ENCODE measurements at places on chromosomes 16 and 17.

DNA sequence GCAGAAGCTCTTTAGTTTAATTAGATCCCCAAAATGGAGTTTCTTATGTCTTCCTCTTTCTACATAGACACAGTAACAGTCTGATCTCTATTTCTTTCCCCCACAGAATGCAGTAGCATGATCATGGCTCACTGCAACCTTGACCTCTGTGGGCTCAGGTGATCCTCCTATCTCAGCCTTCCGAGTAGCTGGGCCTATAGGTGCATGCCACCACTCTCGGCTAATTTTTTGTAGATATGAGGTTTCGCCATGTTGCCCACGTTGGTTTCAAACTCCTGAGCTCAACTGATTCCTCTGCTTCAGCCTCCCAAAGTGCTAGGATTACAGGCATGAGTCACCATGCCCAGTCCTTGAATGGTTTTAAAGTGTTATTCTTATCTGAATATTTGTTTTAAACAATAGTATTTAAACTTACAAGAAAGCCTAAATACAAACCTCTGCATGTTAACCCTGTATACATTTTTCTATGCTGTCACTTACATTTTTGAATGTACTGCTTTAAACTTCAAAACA, 120.6 kb downstream of the GOSR1 start:
- DNase-seq = no peak

DNA sequence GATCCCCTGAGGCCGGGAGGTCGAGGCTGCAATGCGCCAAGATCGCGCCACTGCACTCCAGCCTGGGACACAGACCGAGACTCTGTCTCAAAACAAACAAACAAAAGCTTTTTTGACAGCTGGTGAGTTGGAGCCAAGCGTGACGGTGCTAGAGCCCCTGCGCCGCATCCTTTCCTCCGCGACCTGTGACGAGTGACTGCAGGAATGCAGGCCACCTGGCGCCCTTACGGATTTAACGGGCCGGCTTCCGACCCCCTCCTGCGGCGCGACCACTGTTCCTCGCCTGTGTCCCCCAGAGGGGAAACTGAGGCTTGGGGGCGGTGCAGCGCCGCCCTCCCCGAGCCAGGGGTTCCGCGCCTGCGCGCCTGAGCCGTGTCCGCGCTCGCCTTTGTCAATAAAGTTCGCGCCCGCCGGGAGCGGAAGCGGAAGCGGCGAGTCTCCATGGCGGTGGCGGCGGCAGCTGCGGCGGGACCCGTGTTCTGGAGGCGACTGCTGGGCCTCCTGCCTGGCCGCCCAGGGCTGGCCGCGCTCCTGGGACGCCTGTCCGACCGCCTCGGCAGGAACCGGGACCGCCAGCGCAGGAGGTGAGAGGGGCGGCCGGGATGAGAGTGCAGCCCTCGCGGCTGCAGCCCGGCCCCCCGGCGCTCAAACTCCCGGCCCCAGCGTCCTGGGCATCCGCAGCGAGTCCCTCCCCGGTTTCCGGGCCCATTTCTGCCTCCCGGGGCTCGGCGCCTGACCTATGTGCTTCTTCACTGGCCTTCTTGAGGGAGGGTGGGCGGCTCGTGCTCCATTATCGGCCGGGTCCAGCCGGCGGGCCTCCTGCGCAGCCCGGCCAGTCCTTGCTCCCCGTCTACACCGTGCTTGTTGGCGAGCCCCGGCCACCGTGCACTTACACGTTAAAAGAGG, at the start of gene PGS1:
PGS1 (plus strand) TSS at position 425 of the 906 bp plus-strand sequence; CDS start at position 442, 17 bp downstream.
- DNase-seq = peak; percentile 92

DNA sequence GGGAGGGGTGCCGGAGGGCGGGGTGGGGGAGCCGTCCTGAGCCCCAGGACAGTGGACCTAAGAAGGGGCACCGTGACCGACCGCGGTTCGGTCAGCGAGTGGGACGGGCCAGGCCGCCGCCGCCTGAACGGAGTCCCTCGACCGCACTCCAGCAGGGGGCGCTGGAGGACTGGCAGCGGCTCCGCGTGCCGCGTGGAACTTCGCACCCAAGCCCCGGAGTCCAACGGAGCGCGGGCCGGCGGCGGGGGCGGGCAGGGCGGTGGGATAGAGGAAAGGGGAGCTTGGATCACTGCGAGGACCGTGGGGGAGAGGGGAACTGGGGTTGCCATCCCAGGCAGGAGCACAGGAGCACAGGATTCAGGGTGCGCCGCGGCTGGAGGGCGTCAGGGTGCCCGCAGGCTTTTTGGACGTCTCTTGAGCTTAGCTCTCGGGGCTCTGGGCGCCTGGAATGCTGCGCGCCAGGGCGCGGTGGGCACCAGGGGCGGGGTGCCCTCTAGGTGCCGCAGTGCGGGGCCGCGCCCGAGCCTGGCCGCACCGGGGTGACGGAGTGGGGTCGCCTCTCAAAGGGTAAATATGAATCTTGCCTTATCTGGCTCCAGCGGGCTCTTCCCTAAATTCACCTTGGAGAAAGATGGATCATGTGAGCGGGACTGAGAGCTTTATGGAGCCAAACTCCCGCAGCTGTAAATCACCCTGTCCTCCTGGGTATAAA, 379 bp upstream of the OTOP2 start:
- DNase-seq = peak; percentile 86

DNA sequence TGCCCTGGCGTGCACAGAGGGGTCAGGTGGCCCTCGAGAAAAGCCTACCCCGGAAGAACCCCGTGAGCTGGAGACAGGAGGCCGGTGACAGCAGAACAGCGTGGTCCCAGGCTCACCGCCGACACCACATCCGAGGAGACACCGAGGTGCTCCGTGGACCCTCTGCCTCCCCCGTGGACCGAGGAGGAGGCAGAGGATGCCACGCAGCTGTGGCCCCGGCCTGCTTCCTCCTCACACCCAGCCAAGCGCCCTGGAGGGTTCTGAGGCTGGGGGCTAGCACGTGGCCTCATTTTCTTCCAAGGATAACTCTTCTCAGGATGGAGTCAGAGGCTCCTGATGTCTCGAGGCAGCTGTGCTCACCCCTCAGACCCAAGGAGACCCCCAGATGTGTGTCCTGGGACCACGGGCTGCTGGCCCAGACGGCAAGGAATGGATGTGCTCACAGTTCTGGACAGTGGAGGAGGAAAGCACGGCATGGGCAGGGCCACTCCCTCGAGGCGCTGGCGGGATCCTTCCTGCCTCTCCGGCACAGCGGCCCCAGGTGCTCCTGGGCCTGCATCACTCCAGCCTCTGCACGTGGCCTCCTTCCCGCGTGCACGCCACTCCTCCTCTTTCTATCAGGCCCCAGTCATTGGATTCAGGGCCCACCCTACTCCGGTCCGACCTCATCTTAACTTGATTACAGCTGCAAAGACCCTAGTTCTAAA, 4.4 kb upstream of the PVALEF start:
- DNase-seq = no peak

DNA sequence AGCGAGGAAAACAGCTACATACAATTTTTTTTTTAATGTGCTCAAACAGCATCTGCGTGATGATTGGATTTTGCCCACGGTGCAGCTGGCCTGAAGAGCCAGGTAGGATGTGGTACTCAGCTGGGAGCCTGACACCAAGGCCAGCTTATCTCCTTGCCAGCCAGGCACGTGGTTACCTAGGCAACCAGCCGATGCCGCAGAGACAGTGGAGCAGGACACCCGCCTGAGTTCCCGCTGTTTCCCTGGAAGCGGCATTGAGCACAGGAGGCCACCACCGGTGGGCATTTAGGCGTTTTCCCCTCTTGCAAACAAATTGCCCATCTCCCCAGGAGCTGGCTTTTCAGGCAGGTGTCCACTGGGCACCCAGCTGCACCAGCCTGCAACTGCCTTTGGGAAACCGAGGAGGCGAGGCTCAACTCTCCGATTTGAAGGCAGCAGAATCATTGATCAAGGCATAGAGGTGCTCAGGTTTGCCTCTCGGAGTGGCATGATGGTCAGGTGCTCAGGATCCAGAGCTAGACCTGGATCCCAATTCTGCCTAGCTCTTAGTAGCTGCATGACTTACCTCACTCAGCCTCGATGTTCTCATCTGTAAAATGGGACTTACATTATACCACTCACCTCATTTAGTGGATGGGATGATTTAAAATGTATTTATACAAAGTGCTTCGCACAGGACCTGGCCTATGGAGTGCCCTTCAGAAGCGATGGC, 137.5 kb upstream of the PLCG2 start:
- no peak for DNase-seq

- DNase-seq = no peak
Observed at GRCh38 chr16:87491522-87492290, 1.1 kb downstream of the ZCCHC14 start.

DNA sequence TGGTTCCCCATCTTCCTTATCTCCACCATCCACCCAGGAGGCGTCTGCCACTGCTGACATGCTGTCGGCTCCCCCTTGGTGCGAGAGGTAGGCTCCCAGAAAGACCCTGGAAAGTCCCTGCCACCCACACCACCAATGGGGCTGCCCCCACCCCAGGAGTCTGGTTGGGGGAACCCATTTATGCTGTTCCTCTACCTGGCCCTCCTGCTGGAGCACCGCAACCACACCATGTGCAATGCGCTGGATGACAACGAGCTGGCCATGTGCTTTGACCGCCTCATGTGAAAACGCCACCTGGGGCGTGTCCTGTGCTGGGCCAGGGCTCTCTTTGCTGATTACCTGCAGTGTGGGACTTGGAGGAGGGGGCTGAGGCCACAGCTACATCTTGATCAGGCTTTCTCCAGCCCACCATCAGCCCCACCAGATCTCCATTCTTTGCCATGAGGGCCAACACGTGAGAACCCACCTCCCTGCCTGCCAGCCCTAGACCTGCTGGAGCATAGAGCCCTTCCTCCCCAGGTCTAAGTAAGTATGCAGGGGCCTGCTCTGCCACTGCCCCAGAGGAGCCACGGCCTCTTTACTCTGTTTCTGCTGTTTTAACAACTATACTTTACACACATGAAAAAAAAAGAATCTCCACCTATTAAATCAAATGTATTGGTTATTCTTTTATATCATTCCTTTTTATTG, 7.9 kb upstream of the ALDH3A1 start:
- no peak for DNase-seq

GRCh38 chr16:17251496-17251895, 219.3 kb downstream of the XYLT1 start:
- DNase-seq = no peak

DNA sequence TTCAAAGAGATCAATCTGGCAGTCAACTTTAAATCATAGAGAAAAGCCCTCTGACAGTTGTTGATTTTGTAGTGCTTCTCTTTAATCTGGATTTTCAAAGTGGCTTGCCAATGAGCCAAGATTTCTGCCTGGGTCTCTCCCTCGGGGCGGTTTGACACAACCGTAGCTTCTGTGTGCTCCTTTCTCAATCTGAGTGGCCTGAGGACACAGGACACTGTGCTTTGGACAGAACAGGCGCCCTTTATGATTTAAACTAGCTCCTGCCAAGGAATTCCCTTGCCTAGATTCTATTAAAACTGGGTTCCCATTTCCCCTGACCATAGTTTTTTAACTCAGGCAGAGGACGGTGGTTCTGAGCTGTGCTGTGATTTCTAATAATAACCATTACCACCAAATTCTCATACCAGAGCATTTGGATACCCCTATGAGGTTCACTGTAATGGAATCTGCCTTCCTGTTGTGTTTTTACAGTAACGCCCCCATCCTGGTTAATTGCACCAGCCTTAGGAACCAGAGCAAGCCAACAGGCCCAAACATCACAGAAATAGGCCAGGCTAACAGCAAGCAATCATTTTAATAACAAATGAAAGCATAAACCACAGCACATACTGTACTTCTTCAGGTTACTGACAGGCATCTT, 4.0 kb downstream of the ZFHX3 start:
- no peak for DNase-seq

GRCh38 chr17:31251970-31252328, 45.1 kb downstream of the OMG start:
- DNase-seq = no peak

DNA sequence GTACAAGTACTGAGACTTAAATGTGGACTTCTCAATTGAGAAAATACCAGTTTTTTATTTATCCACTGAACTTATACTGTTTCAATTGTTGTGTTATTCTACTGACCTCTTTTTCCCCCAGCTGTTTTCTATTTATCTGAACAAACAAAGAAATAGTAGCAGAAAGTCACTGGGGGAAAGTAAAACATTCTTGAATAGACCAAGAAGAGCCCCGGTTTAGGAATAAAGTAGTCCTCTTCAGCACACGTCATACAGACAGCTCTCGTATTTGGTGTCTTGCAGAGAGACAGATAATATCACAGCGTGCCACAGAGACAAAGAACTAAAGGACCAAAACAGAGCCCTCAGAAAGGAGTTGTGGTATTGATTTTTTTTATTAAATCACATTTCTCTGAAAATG, 1159.1 kb upstream of the CDH8 start:
- no peak for DNase-seq

DNA sequence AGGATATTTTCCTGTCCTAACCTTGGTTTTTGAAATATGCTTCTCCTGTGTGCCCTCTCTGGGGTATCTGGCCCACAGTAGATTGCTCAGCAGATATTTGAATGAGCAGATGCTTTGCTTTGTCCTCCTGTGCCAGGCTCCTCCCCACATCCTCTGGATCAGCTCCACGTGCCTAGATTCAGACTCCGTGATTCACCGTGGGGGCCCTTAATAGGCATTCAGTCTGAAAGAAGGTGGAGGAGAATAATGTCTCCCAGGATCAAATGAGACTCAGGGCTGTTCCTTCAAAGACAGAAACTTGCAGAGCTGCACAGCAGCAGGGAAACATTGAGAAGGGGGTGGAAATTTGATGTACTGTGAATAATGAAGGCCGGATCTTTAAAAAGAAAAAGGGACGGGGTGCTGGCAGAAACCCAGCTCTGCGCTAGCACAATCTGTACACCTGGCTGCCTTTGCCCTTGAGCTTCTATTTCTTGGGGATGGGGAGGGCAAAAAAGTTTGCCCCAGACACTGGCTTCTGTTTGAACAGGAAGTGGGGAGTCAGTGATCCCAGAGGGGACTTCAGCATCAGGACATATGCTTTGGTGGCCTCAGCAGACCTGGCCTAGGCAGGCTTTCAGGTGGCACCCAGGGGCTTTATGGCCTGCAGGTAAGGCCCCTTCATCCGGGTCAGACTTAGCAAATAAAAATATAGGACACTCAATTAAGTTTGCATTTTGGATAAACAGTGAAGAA, 15.9 kb upstream of the SLC12A3 start:
- DNase-seq = no peak

DNA sequence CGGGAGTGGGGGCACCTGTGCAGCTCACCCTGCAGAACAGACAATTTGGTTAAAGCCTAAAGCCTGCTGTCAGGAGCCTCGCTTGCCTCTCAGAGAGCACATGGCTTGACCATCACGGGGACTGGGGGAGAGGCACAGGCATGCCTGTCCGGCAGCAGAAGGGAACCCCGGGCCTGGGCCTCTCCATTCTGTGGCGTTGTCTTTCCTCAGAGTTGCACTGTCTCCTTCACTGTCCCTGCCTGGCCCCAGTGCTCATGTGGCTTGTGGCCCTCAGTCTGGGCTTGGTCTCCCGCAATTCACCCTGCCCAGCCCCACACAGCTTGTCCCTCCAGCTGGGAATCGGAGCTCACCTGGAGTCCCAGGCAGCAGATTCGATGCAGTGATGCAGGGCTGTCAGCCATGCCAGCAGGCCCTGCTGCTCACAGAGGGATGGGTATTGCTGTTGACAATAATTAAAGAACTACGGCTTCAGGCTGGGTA, 189.9 kb downstream of the SEC14L1 start:
- DNase-seq = no peak

- DNase-seq = no peak
Observed at GRCh38 chr17:81295676-81296381, 722 bp upstream of the SLC38A10 start.

GRCh38 chr17:36070427-36070826, 6.4 kb downstream of the CCL18 start:
- no peak for DNase-seq

GRCh38 chr16:69169051-69169450, 17.9 kb upstream of the SNTB2 start:
- DNase-seq = no peak

- DNase-seq = no peak
Observed at GRCh38 chr17:44088254-44088653, 17.7 kb downstream of the G6PC3 start.

GRCh38 chr17:28008513-28008912, 34.0 kb upstream of the NLK start:
- DNase-seq = no peak
